ENCODE measurements at places on chromosomes 7 and 10. TPM values are rescaled to one million over a fixed set of nuclear protein-coding genes. Genes with fewer than 3 reads are reported as not detected.

The TEX36 gene
- not detected for total RNA-seq

The ZCWPW1 gene
- 2.7 TPM for total RNA-seq

GRCh38 chr7:116766881-116767280 is 94.9 kb downstream of the MET start:
- H3K36me3 ChIP-seq, result no peaks in the 10 kb centered on the region
- H3K27ac ChIP-seq, result no peak overlapping the region
- H3K27me3 ChIP-seq, result peaks cover 7% of the 10 kb centered on the region

DNA sequence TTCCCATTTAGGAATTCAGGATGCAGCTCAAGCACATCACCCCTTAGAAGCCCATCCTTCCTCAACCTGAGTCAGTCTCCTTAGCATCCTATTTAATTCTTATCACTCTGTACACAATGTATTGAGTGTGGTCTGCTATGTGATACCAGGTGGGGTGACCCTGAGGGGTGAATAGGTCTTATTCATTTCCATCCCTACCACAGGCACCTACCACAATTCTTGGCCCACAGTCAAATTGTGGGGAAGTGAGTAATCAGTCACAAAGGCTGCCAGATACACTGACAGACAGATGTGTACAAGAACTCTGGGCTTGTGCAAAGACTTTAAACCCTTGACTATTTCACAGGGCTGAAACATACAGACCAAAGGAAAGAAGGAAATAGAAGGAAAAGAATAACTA is 560.5 kb downstream of the PARD3 start:
- peak; percentile 18 for DNase-seq
- no peaks in the 10 kb centered on the region for H3K27me3 ChIP-seq
- no peak overlapping the region for H3K4me3 ChIP-seq
- H3K27ac ChIP-seq, result no peak overlapping the region
- H3K4me1 ChIP-seq, result no peaks in the 10 kb centered on the region

GRCh38 chr7:64651632-64652165 is 14.2 kb upstream of the ZNF107 start:
- H3K4me3 ChIP-seq, result no peak overlapping the region
- H3K27me3 ChIP-seq, result no peaks in the 10 kb centered on the region
- H3K36me3 ChIP-seq, result no peaks in the 10 kb centered on the region
- DNase-seq, result no peak

DNA sequence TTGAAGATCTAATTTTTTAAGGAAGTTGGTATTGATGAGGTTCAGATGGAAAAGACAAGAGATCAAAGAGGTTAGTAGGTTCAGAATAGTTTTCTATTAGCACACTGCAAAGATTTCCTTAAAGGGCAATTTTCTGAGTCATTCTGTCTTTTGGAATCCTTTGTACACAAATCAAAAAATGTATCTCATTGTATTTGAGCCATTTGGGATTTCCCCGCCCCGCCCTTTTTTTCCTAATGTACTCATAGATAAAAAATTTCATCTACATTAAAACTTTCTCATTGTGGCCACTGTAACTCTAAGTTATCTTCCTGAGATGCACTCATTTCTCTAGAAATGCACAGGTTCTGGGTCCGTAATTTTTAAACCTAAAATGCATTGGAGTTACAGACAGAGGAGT is 12.1 kb downstream of the GIMAP6 start:
- H3K27me3 ChIP-seq, result no peaks in the 10 kb centered on the region
- no peak for DNase-seq
- H3K27ac ChIP-seq, result peak overlapping the region; percentile 82
